ENCODE measurements at places on chromosomes 2 and 18.

GRCh38 chr18:56986829-56987228 lies 160.1 kb upstream of the BOD1L2 start:
- no peak for DNase-seq

DNA sequence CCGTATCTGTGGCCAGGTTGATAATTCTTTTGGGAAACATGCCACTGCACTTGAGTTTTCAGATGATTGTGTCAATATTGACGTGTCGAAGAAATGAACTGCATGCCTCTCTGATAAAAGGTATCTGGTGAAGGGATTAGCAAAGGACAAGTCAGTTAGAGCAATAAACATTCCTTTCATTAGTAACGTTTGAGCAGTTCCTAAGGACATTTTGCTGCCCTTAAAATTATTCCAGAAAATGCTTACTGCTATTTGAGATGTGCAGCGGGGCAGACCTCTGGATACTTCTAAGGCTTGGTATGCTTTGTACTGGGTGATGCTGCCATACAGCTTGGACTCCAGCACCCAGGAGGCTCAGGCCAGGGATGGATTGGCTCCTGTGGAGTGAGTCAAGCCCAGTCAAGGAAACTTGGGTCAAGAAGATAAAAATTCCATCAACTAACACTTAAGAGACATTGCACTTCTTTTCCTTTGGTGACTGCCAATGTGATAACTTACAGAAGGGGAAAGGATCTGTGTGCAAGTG lies 166.7 kb downstream of the FHOD3 start:
- DNase-seq: no peak

DNA sequence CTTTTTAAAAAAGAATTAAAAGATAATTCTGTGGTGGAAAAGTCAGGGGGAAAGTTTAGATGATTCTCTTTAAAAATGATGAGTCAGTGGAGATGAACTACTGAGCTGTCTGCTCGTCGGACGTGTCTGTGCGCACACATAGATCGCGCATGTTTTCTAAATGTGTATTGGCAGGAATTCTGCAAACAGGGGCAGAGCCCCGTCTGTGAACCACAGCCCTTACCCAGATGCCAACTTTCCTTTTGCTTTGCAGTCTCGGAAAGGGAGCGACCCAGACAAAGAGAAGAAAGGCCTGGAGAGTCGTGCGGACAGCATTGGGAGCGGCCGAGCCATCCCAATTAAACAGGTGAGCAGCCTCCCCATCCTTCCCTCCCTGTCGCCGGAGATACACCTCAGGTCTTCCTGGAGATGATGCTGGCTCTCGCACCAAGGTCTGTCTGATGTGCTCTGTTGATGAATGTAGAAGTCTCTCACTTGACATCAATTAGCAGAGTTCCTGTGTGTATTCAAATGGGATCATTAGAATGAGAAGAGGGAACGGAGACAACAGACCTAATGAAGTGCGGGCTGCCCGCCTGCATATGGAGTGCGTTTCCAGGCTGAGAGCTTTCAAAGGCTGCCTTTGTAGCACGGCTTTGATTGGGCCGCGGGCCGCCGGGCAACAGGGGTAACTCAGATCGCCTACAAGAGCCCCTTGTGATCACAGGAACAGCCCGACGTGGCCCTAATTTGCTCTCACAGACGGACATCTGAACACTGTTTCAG lies 313.3 kb downstream of the AGAP1 start:
- no peak for DNase-seq

GRCh38 chr2:217905896-217906295 lies 96.9 kb downstream of the TNS1 start:
- DNase-seq: no peak

GRCh38 chr18:32418148-32418547 lies 52.5 kb downstream of the GAREM1 start:
- DNase-seq: no peak

- no peak for DNase-seq
These were observed 23.5 kb downstream of the CDC42EP3 start for GRCh38 chr2:37647971-37648330.

GRCh38 chr18:29034113-29034856 lies 857.4 kb upstream of the CDH2 start:
- no peak for DNase-seq

- no peak for DNase-seq
These were observed 116.2 kb upstream of the NPAS2 start for GRCh38 chr2:100703739-100704138.

DNA sequence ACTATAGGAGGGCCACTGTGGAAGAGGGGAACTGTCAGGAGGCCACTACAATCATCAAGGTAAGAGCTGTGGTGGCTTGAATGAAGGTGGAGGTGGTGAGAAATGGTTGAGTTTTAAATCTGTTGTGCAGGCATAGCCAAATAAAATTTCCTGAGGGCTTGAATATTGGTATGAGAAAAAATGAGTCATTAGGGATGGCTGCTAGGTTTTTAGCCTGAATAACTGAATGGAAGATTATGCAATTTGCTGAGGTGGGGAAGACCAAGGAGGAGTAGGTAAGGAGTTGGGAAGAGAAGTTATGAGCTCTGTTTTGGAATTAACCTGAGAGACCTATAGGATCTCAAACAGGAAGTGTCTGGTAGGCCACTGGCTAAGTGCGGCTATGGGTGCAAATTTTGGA lies 84.0 kb downstream of the KLHL14 start:
- DNase-seq: no peak

DNA sequence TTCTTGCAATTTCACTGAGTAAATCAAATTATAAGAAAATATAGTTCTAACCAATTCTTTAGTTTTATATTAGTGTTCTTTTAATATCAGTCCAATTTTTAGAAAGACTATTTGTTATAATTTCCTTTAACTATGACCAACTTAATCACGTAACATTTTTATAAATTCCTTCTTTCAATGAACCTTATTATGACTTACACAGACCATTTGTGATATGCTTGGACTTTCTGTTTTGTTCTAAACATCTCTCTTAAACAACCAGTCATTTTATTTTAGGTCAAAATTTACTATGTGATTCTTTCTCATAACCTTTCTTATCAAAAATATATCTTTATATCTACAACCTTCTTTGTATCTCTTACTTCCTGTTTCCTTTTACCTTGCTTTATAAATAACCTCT lies 39.5 kb upstream of the DYNAP start:
- no peak for DNase-seq

GRCh38 chr2:95008306-95008705 lies 17.2 kb upstream of the MAL start:
- no peak for DNase-seq

DNA sequence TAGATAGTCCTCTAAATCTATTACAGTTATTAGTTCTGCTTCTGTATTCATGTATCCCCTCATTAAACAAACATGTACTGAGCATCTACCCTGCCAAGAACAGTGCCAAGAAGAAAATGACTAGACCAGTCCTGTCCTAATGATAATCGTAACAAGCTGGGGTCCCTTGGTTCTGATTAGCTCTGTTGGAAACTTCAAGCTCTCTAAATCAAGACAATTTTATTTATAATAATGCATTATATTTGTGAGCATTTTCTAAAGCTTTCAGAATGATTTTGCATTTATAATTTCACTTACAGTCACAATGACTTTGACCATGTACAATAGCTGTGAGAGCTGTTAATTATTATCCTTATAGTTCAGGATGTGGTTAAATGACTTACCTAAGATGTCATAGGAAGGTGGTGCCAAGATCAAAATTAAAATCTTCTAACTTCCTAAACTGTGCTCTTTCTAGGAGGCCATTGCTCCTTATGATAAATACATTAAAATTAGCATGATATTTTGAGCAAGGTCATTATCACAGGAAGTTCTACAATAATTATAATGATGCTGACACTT lies 336.5 kb upstream of the SLC39A10 start:
- DNase-seq: no peak

- DNase-seq: no peak
These were observed 169.1 kb downstream of the CDH2 start for GRCh38 chr18:28007841-28008240.

DNA sequence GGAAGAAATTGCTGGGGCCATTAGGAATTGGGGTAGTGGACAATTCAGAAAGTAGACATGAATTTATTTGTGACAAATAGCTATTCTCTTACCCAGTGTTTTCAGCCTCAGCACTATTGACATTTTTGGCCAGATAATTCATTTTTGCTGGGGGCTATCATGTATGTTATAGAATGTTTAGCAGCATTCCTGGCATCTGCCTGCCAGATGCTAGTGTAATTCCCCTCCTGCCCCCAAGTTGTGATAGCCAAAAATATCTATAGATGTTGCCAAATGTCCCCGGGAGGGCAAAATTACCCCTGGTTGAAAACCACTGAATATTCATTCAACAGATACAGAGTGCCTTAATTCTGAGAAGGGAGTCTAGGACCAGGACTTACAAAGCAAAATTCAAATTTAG lies 183.6 kb downstream of the BABAM2 start:
- no peak for DNase-seq

- no peak for DNase-seq
These were observed 54.7 kb upstream of the TCF7L1 start for GRCh38 chr2:85078536-85078935.

- no peak for DNase-seq
These were observed 966 bp downstream of the ADCY3 start for GRCh38 chr2:24919037-24919505.

GRCh38 chr2:233258211-233258610 lies 6.7 kb downstream of the ATG16L1 start:
- DNase-seq: no peak

GRCh38 chr2:98472961-98473746 lies 28.5 kb downstream of the INPP4A start:
- DNase-seq: no peak

Measured in glomerular endothelial cell (primary cell).